ENCODE measurements at places on chromosomes 6 and 20.

DNA sequence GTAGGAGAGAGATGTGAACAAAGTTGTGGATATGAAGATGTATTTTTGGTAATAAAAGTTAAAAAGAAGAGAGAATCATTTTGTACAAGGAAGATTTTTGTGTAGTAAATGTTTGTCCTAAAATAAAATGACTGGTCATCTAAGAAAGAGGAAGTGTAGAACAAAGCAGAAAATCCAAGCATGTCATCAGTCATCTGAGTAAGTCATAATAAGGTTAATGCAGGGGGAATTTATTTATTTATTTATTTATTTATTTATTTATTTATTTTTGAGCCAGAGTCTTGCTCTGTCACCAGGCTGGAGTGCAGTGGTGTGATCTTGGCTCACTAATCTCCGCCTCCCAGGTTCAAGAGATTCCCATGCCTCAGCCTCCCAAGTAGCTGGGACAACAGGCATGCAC, 15.7 kb upstream of the CGA start:
- DNase-seq = no peak

DNA sequence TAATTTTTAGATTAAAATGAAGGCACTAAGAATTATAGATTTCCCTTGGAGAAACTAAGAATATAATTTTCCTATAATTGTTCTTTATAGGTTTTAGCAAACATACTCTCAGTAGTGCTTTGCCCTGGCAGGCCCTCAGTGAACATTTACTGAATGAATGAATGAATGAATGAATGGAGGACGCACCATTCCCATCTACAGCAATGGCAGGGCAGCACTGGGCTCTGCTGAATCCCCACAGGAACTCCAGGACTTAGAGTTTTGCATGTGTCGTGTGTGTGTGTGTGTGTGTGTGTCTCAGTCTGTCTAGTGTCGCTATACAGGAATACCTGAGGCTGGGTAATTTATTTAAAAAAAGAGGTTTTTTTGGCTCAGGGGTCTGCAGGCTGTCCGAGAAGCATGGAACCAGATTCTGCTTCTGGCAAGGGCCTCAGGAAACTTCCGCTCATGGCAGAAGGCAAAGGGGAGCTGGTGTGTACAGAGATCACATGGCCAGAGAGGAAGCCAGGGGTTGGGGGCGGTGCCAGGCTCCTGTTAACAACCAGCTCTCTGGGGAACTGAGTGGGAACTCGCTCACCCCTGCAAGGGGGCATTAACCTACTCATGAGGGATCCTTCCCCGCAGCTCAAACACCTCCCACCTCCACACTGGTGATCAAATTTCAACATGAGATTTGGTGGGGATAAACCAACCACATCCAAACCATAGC, 20.1 kb downstream of the RNASET2 start:
- DNase-seq = no peak

GRCh38 chr20:19921284-19921793, 95.8 kb upstream of the NAA20 start:
- no peak for DNase-seq

GRCh38 chr6:113352831-113353230, 504.3 kb upstream of the MARCKS start:
- no peak for DNase-seq

GRCh38 chr6:15395087-15395486, 149.2 kb downstream of the JARID2 start:
- no peak for DNase-seq

- no peak for DNase-seq
These were observed 8.1 kb upstream of the HSP90AB1 start for GRCh38 chr6:44238687-44239350.

- DNase-seq = no peak
These were observed 44.6 kb upstream of the ASCC3 start for GRCh38 chr6:100925749-100926148.

- peak; percentile 5 for DNase-seq
These were observed at the start of gene FERMT1 for GRCh38 chr20:6122873-6123648. Gene FERMT1, minus strand, starts transcription at chr20:6123030. Its CDS starts 3,476 bp downstream, at chr20:6119554.

Data from activated T-cell treated with anti-CD3 and anti-CD28 coated beads for 24 hours (primary cell).